Mammary microvascular endothelial cell (primary cell): ENCODE measurements at places on chromosomes 2 and 18. TPM values are rescaled to one million over a fixed set of nuclear protein-coding genes. Genes with fewer than 3 reads are reported as not detected.

VSNL1 gene
- not detected in 2 replicates for total RNA-seq

SCN3A gene
- total RNA-seq = 0.98 and 2.1 TPM in 2 replicates

EVX2 gene
- total RNA-seq = not detected in 2 replicates

POTEF gene
- total RNA-seq = under 0.01 TPM in 1 of 2 replicates, not detected in the other

GREB1 gene
- 0.13 and 0.34 TPM in 2 replicates for total RNA-seq

ZAP70 gene
- total RNA-seq = 0.53 TPM in 1 of 2 replicates, not detected in the other
